Left renal pelvis (tissue), 4 donors: ENCODE measurements at places on chromosomes 4 and X. TPM values are rescaled to one million over a fixed set of nuclear protein-coding genes. Genes with fewer than 3 reads are reported as not detected.

- no peak for DNase-seq
Observed at GRCh38 chrX:41085878-41086626, 807 bp downstream of the USP9X start.

DNA sequence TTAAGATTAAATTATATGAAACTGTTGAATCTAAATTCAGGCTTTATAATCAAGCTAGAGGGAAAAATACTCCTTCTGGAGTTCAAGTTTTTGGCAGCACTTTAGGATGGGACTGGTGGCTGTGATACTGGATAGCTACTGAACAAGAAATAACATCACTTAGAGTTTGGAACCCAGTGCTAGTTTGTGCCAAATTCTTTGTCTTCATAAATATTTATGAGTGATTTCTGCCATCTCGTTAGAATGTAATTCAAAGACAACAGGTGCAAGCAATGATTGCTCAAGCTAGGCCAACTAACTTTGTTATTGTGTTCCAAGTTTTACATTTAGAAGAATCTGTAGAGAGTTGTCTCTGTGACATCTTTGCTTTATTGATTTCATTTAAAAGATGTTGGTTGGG, 417.9 kb downstream of the FAT4 start:
- no peak for DNase-seq

The SPACA5 gene
- not detected for polyA plus RNA-seq

The H2BW2 gene
- polyA plus RNA-seq, result 0.78 TPM

DNA sequence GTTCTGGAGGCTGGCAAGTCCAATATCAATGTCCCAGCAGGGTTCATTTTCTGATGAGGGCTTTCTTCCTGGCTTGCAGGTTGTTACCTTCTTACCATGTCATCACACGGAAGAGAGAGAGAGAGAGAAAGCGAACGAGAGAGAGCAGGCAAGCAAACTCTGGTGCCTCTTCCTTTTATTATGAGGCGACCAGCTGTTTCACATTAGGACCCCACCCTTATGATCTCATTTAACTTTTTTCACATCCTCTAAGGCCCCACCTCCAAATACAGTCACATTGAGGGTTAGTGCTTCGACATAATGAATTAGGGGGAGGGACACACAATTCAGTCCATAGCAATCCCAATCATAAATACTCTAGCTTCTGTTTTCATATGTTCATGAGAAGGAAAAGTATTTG, 10.6 kb upstream of the GPR174 start:
- DNase-seq, result no peak

GRCh38 chrX:134801267-134801666, 143.0 kb upstream of the PLAC1 start:
- DNase-seq, result no peak

The SOD3 gene
- polyA plus RNA-seq, result 33.7 TPM

The AKAP14 gene
- polyA plus RNA-seq, result 0.42 TPM

DNA sequence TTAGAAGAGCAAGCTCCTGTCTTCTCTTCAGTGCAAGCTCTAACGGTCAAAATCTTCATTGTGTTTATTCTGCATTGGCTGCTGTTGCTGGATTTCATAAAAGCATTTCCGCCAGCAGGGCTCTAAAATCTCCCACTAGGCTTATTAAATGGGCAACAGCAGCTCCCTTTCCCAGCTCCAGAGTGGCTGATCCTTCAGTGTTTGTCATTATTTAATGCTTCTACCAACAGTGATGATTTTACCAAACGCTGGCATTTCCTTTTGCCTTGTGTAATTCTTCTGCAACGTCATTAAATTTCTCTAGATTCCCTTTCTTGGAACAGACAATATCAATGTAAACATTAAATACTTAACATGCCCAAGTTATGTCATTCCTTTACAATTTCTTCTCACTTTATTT, 20.1 kb downstream of the SLC7A11 start:
- no peak for DNase-seq

DNA sequence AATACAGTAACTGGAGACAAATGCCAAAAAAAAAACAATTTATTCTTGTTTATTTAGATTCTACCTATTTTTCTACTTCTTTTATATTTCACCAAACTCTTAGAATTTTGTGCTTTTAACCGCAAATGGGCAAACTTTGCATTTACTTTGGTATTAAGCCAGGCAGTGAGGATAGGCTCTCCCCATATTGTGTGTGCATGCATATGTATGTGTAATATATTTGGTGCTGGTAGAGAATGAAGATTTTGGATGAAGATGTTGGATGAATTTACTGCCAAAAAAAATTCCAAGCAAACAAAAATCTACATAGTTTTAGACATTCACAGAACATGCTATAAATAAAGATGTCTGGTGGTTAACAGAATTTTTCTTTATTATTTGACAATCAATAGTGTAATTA, 30.3 kb downstream of the GALNTL6 start:
- no peak for DNase-seq

DNA sequence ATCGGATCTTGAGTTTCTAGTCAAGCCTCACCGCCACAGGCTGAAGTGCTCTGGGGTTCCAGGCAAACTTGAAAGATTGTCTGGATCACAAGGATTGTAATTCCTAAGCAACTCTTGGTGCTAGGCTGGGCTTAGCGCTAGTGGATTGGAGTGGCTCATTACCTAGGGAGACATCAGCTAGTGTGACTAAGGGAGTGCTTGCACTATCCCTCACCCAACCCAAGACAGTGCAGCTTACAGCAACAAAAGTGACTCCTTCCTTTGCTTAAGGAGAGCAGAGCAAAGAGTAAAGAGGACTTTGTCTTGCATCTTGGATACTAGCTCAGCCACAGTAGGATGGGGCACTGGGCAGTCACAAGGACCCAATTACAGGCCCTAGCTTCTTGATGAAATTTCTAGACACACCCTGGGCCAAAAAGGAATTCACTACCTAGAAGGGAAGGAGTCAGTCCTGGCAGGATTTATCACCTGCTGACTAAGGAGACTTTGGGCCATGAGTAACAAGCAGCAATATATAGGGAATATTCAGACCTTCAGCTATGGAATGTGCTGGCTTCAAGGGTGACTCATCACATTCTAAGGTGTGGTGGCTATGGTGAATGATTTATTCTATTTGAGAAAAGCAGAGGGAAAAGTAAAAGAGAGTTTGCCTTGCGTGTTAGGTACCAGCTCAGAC, 1212.4 kb downstream of the PCDH18 start:
- DNase-seq, result no peak

The EREG gene
- not detected for polyA plus RNA-seq

DNA sequence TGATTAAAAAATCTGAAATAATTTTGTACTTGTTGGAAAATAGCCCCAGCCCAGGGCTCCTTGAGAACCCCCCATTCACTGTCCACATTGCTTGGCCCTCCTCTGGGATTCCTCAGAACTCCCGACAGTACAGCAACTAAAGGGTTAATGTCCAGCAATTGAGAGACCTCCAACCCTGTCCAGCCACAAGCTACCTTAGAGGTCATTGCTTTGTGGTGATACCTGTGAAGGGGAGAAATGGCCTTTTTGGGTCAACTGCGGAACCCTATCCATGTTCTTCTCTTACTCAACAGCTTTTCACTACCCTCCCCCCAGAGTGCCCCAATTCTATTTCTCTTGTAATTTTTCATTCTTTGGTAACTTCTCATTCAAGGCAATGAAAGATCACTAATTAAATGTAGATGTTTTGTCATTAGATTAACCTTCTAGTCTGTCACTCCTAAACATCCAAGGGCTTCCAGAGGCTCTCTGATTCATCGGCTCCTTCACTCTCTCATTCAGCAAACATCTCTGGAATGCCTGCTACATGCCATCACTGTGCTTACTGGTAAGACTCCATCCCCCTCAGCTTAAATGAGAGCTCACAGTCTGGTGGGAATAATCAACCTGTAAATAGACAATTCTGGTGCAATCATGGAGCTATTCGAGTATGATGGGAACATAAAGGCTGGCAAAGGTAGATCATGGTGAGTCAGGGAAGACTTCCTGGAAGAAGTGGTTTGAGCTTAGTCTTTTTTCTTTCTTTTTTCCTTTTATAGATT, 241.4 kb upstream of the PGRMC2 start:
- no peak for DNase-seq
